ENCODE measurements at places on chromosomes 1 and 21. TPM values are rescaled to one million over a fixed set of nuclear protein-coding genes. Genes with fewer than 3 reads are reported as not detected.

DNA sequence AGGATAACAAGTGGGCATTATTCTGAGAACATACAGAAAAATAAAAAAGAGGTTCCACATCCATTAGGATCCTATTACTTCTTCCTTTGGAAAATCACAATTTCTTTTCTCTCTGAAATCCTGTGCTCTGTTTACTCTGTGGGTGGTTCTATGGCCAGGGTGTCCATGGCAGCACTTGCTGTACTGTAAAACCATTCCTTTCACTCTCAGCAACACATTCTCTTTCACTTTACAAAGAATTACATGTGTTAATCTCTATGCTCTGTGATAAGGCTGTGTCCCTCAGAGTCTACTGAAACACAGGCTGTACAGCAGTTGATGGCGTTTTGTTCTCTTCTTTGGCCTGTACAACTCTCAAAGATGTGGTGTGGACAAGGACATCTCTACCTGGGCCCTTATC lies 524.1 kb downstream of the PTBP2 start:
- peak; percentile 23 for DNase-seq

- DNase-seq = peak; percentile 73
These were observed 115.9 kb downstream of the HIVEP3 start for GRCh38 chr1:41802532-41803501.

GRCh38 chr1:221732052-221732451 lies 9.8 kb downstream of the DUSP10 start:
- DNase-seq = no peak

DNA sequence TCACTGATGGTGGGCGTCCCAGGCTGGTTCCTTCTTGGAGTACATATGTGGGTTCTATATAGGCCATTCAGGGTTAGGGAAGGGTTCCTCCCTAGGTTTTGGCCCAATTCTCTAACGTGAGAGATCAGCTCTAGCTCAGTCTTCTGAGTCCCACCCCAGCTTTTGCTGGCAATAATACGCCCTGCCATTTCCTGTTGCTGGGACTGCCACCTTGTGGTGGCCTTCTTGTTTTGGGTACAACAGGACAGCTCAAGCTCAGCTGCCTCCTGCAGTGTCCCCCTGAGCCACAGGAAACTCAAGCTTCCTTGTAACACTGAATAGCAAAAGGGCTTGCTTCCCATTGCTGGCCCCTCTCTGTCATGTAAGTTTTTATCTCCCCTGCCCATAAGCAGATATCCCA lies 77.8 kb downstream of the BACH1 start:
- peak; percentile 42 for DNase-seq

DNA sequence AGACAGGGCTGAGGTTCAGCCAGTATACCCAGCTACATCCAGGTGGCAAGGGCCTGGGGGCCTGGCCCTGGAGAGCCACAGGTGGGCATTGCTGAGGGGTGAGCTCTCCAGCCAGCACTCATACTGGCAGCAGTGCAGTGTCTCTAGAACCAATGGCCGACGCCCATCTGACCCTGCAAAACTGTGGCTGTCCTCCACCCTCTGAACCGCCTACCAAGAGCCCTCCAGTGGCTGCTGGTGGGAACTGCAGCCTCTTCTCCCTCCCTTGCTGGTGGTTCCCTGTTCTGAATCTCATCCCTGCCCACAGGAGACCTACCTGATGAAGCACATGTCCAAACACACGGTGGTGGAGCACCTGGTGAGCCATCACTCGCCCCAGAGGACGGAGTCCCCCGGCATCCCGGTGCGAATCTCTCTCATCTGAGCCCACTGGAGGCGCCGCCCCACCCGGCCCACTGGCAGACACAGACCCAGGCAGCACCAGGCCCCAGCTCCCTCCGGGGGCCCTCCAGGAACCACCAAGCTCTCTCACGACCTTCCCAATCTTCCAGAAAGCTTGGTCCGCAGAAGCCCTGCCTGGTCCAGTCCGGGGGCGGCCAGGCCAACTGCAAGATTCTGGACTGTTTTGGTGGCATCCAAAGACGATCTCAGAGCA lies 22.1 kb downstream of the A3GALT2 start:
- DNase-seq = peak; percentile 66

DNA sequence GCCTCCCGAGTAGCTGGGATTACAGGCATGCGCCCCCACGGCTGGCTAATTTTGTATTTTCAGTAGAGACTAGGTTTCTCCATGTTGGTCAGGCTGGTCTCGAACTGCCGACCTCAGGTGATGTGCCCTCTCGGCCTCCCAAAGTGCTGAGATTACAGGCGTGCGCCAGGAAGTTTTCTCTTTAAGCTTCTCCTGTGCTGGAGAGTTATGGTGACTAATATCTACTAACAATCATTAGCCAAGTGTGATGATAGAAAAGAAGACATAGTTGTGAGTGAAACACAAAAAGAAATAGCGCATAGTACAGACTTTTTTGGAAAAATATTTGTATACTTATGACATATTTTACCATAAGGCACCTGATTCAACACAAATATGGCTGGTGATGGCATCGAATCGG lies 56.5 kb downstream of the SETD4 start:
- DNase-seq = no peak

DNA sequence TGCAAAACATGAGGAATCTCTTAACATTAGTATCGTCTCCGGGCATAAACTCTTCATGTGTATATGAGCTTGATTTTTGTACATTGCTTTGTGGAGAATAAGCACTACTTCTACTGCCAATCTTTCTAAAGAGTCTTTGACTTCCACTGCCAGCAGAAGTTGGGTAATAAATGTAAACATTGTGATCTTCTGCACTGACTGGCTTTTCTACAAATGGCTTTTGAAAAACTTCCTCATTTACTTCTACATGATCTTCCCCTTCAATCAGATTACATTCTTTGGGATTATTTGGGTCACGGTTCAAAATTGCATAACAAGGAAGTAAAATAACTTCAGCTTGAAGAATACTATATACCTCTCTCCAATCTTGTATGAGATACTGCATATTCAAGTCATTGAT lies 30.4 kb upstream of the SLC44A5 start:
- no peak for DNase-seq

- DNase-seq = peak; percentile 64
These were observed 64.9 kb downstream of the TMEM53 start for GRCh38 chr1:44609412-44609767.

GRCh38 chr1:178580096-178580495 lies 67.2 kb downstream of the TEX35 start:
- no peak for DNase-seq

Gene MR1
- 47.5 TPM for total RNA-seq

Gene RERE
- total RNA-seq = 13.1 TPM

Gene H3-3A
- total RNA-seq = 398 TPM

Gene OR2T10
- not detected for total RNA-seq

Gene AGMAT
- total RNA-seq = 2.6 TPM

Data from M059J (cell line).